ENCODE measurements at places on chromosomes 4 and X. TPM values are rescaled to one million over a fixed set of nuclear protein-coding genes. Genes with fewer than 3 reads are reported as not detected.

DNA sequence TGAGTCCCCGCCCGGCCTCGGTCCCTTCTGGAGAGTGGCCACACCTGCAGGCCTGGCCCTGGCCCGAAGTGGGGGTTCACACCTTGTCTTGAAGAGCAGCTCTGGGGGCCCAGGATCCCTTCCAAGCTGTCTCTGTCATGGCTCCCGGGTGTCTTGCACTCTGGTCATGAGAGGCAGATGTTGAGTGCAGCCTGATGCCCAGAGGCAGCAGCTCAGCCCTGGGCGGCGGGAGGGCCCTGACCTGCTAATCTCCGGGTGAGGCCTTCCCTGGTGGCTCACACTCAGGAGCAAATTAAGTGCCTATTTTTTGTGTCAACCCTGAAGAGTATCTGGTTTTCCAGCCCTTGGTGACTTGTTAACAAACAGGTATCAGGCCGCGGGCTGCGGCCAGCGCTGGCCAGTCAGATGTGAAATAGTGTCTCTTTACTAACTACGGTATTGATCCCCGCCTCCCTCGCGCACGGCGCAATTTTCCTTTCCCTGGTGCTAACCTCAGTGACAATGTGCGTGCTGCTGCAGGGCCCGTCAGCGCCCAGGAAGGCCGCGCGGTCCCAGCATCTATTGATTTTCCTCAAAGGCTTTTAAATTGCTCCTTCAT lies 24.2 kb downstream of the NKX1-1 start:
- no peak for DNase-seq

- no peak for DNase-seq
These were observed 76.9 kb downstream of the RRAGB start for GRCh38 chrX:55794405-55794804.

GRCh38 chr4:7195546-7196287 lies 3.4 kb downstream of the SORCS2 start:
- no peak for DNase-seq

- DNase-seq = no peak
These were observed 11.0 kb downstream of the DHRSX start for GRCh38 chrX:2489446-2490445.

- peak; percentile 7 for DNase-seq
These were observed 33.1 kb downstream of the GAB3 start for GRCh38 chrX:154717824-154718223.

The FABP2 gene
- polyA plus RNA-seq = not detected

The FAM236D gene
- polyA plus RNA-seq = not detected

The PNMA6E gene
- polyA plus RNA-seq = not detected

The TREX2 gene
- polyA plus RNA-seq = 0.78 TPM

DNA sequence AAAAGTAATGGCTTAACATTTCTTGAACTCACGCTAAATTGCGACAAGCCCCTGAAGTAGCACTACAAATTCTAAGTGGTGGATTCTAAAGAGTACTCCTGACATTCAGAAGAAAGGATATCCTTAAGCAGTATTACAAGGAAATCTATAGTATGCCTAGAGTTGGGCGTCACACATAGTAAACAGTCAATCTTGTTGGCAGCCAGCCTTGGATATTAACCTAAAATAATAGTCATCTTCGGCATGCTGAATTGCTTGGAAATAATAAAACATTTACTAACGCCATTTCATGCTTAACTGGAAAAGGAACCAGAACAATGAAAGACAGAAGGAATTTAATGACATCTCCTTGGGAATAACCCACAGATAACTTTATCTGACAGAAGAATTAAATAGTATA lies 18.6 kb downstream of the ATP8A1 start:
- no peak for DNase-seq

- no peak for DNase-seq
These were observed 143.6 kb upstream of the FAM47A start for GRCh38 chrX:34275699-34276098.

- DNase-seq = no peak
These were observed 156.9 kb downstream of the CBR4 start for GRCh38 chr4:168852933-168853713.

The CENPE gene
- 1.3 TPM for polyA plus RNA-seq

GRCh38 chr4:32106767-32107166 lies 1386.6 kb downstream of the PCDH7 start:
- no peak for DNase-seq

The CFP gene
- 0.19 TPM for polyA plus RNA-seq

- no peak for DNase-seq
These were observed 96.3 kb downstream of the PDE5A start for GRCh38 chr4:119532319-119532718.

The FANCB gene
- polyA plus RNA-seq = 0.81 TPM

- no peak for DNase-seq
These were observed 40.3 kb upstream of the CAMK2D start for GRCh38 chr4:113801882-113802281.

- no peak for DNase-seq
These were observed 16.9 kb downstream of the AWAT2 start for GRCh38 chrX:70032792-70033191.

GRCh38 chr4:153204728-153205648 lies 745 bp downstream of the TRIM2 start:
- DNase-seq = no peak

DNA sequence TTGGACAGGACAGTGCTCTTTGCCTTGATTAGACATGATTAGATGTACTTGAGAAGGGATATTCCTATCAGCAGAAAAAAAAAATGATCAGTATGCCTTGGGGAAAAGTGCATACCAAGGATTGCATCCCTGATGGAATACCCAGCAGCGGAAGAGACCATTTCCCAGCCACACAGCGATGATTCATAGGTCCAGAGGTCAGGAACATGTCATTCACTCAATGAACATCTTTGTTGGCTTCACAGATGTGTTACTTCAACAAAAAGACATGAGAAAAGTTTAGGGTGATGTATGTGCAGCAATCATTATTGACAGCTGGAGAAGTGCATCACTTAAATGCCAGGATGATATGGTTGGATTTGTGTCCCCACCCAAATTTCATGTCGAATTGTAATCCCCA lies 293.5 kb downstream of the ZNF674 start:
- DNase-seq = no peak

DNA sequence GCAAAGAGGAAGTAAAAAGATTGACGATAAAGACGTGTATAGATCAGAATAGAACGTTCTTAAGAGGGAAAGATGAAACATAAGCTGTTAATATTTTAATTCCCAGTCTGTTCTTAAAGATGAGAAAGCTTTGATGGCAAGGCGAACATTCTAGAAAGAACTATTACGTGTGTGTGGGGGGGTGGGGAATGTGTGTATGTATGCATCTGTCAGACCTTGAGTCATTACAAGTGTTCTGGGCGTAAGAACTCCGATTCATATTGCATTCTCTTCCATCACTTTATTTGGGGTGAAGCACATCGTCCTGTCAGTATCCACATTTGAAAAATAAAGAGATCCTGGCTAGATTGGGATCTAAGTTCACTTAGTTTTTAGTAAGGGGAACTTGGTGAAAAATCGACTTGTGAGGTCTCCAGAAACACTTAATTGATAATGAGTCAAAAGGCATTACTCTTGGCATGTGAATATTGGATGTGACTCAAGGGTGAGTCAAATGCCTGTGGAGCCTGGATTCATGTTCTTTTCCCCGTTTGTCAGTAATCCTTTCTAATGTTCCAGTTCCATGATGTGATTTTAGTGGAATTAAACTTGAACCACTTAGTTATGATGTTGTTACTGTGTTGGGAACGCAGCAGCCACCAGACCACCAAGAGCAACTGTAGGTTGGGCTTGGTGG lies 3.1 kb downstream of the SMS start:
- DNase-seq = no peak
